ENCODE measurements at places on chromosomes 2 and 18.

DNA sequence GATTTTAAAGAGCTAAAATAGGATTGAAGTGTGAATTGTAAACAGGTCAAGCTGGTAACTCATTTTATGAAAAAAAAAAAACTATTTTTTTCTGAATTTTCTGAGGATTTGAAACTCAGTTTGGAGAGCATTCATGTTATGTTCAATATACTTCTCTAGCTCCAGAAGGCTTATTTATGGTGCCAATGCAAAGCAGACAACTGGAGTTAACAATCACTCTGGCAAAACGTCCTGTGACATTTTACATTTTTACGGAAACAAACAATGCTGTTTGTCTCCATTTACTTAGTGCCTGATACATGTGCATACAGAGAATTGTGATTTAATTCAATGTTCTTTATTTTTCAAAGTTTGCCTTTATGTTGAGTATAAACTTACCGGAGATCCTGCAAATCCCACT, 96.0 kb downstream of the COL5A2 start:
- no peak for ATAC-seq

DNA sequence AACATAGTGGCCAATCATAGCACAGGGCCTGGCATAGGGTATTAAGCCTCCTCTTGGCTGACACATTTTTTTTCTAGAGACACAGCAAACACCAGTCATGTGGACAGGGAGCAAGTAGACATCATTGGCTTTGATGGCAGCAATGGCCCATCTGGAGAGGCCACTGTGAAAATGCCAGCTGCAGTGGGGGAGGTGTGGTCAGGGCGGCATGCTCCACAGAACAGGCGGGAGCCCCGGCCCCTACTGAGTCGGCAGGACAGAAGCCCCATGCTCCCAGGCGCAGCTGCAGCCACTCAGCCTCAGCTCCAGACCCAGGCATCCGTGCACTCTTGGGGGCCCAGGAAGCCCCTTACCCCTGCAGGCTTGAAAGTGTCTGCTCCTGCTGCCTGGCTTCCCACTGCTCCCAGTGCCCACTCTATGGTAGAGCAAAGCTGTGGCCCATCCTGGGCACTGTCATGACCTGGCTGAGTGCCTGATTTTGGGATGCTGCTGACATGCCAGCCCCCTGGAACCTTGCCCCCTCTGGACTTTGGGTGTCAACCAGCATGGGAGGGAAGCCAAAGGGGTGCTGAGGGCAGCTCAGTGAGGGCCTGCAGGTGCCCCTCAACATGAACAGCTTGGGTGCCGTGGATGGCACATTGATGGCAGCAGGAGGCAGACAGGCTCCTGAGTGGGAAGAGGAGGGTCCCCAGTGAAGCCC, 23.3 kb upstream of the UBE2F start:
- no peak for ATAC-seq

GRCh38 chr2:158300394-158300793, 156.2 kb downstream of the CCDC148 start:
- no peak for ATAC-seq

GRCh38 chr2:164675687-164676086, 54.4 kb upstream of the GRB14 start:
- ATAC-seq, result no peak

GRCh38 chr2:9739531-9739964, 103.7 kb upstream of the TAF1B start:
- ATAC-seq, result peak; percentile 79

- no peak for ATAC-seq
Measured at GRCh38 chr2:202624133-202624532, 10.6 kb upstream of the FAM117B start.

DNA sequence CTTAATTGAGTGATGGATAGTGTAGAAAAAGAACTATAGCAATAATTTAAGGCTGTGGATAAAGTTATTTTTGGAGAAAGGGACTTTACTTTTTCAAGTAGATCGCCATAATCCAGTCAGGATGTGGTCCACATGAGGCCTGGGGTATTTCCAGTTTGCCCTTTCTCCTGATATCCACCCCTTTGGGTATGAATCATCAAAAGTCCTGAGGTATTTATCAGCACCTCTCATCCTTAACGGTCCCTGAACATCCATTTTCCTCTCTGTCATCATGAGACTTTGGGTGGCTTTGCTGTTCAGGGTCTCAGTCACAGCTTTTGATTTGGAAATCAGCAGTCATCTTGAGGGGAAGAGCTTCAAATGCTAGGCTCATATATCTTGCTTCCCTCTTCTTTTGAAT, 39.3 kb upstream of the ELAC1 start:
- no peak for ATAC-seq

DNA sequence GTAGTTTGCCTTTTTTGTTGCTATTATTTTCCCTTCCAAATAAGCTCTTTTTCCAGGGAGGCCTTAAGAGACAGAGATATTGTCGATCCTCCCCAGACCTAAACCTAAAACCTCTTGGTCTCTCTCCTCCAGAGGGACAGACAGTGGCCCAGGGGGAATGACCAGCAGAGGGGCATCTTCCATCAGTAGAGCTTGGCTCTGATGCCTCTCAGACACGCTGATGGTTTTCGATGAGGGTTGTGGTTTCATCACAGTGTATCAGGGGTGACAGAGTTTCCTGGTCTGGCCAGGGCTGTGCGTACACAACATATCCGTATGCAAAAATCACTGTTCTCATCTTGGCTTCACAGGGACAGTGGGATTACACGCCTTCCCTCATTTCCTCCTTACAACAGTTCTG, 68.6 kb downstream of the GATA6 start:
- ATAC-seq, result no peak

- ATAC-seq, result peak; percentile 65
Measured at GRCh38 chr2:33142810-33143209, 196.1 kb downstream of the LTBP1 start.

DNA sequence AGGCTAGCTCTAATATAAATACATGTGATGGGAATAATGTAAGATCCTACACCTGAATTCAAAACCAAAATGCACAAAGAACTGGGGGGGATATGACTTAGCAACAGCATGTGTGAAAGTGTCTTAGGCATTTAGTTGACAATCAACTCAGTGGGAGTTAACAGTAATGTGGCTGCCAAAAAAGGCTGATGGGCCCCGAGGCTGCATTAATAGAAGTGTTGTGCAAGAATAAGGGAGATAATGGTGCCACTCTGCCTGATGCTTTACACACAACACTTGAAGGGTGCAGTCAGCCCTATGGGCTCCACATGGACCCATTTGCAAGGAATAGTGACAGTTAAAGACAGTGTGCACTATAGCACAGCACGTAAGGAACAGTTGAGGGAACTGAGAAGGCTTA, 649.4 kb upstream of the ZEB2 start:
- ATAC-seq, result no peak

DNA sequence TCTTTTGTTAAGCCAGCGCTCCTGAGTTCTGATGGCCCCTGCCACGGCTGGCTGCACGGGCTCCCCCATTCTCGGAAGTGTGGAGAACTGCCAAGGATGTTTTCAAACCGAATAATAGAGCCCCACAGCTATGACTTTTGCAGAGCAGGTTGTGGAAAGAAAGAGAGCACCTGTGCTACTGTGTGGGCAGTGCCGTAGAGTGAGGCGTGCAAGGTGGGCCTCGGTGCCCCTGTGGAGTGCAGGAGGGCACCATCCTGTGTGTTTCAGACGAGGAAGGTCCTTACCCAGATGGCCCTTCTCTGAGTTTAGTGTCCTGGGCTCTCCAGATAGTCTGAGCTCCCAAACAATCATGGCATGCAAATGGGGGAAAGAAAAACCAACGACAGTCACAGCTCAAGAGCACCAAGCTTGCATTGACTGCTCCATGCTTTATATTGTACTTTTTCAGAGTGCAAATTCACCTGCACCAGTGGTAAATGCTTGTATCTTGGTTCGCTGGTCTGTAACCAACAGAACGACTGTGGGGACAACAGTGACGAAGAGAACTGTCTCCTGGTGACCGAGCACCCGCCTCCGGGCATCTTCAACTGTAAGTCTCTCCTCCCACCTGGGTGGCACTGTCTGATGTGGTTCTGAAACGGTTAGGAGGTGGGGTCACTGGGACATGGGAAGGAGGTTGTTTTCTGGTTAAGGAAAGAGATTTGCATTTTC, 219.4 kb downstream of the LDLRAD4 start:
- no peak for ATAC-seq

DNA sequence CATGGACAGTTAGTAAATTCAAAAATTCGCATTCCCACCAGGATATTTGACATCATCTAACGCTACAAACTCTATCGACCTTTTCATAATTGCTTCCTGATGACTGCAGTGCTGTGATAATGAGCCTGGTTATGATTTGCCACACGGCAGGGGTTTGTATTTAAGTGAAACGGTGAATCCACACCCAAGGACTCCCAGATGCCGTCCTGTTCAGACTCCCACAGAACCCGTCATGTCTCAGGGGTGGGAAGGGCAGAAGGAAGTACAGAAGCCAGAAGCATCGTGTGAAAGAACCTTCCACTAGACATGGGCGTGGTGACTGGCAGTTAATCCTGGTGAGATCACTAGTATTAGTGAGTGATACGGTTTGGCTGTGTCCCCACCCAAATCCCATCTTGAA, 91.2 kb upstream of the TMEM18 start:
- ATAC-seq, result no peak

DNA sequence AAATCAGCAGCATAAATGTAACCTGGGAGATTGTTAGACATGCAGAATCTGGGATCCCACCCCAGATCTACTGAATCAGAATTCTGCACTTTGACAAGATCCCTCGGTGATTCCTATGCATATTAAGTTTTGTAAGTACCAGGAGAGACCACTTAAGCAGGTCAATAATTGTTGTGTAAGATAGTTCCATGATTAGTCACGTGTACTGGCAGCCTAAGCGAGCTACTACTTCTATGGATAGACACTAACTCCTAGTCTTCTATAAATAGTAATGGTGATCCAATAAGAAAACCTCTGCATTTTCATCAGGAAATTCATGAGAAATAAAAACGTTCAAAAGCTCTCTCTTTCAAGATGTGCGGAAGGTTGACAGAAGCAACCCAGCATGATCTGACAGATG, 988.2 kb upstream of the CHAC2 start:
- no peak for ATAC-seq

DNA sequence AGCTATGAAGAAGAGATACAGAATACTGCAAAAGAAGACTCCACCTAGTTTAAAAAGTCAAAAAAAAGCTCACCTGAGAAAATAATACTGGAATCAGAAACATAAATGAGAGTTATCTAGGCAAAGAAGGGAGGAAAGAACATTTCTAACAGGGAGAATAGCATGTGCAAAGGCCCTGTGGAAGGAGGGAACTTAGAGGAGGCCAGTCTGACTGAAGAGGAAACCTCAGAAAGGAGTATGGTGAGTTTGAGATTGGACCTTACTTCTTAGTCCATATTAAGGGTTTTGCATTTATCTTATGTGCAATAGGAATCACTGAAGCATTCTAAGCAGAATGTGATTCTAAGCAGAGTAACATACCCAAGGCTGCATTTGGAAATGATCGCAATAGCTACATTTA, 193.2 kb downstream of the LNPK start:
- ATAC-seq, result no peak

DNA sequence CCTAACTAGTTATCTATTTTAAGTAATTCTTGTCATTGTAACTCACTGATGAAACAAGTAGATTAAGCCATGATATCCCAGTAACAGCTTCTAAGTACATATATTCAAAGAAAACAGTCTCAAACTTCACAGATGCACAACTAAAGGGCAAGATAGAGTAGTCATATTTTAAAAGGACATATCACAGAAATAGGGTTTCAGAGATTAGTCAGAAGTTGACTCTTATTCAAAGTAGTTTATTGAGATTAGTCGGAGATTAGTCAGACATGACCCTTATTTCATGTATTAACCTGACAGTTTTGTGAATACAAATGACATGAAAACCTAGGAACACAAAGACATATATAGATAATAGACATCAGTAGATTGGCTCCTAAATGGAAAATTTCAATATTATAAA, 15.9 kb upstream of the CHAC2 start:
- ATAC-seq, result no peak

DNA sequence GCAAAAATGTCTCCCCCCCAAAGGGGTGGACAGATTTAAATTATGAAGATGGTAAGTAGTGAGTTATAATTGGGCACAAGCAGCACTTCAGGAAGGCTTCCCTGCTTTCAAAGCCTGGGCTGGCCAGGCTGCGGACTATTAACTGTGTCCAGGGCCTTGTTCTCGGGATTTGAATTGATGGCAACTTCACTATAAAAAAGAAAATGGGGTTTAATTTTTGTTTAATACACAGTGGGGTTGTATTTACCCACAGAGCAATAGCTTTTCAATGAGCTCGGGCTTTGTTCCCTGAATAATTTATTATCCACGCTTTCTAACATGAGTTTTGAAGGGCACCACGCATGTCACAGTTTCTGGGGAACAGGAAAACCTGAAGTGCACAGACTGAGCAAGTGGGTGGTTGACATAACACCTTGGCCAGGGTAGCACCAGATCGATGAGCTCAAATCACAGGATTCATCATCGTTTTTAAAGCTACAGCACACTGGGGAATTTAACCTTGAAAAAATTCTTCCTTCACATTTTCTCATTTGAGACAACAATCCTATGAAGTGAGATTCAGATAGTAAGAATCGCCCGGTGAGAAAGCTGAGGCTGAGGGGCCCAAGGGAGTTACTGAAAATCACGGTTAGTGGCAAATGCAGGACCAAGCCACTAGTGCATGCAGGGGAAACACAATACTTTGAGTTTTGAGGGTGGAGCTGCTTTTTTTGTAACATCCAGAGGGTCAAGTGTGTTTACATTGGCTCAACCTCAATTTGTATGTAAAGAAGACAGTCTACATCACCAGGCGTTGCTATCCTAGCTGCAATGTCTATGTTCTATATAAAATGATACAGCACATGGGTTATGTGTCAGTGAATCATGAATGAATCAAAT, 28.9 kb upstream of the LMAN1 start:
- ATAC-seq, result no peak

GRCh38 chr18:28736951-28737350, 560.0 kb upstream of the CDH2 start:
- ATAC-seq, result no peak

DNA sequence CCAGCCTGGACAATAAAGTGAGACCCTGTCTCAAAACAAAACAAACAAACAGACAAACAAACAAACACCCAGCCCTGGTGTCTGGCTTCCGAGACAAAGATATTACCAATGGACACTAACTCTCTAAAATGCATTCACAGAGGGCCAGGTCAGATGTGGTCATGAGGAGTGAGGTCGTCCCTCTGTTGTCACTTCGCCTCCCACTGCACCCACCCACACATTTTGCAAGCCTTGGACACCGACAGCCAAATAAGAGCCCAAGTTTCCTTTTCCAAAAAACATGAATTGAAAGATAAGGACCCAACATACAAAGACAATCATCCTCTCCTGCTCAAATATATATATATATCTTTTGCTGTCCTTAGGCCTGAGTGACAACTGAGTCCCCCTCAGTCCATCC, 319.9 kb downstream of the TSN start:
- ATAC-seq, result no peak

- no peak for ATAC-seq
Measured at GRCh38 chr2:5690286-5690685, 1.9 kb upstream of the SOX11 start.

DNA sequence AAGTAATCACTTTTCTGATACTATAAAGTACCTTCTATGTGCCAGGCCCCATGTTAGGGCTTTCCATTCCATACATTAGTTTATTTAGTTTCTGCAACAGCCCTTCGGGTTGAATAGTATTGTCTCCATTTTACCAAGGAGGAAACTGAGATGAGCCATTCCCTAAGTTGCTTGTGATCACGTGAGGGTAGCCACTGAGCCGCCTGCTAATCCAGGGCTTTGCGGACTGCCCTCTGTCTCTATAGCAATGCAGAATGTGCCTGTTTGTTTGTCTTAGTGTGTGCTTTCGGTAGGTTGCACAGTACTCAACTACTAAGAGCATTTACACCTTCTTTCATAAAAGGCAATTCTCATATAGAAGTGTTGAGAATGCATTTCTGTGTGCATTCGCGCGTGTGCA, 5.0 kb downstream of the EMILIN2 start:
- ATAC-seq, result no peak
